ENCODE measurements at places on chromosomes 1 and 21.

GRCh38 chr1:20137055-20137454 lies 2.1 kb upstream of the PLA2G2F start:
- no peak for DNase-seq

GRCh38 chr1:222824641-222825040 lies 9.8 kb downstream of the DISP1 start:
- DNase-seq = no peak

GRCh38 chr1:2050461-2050792 lies 216 bp downstream of the PRKCZ start:
- DNase-seq = no peak

DNA sequence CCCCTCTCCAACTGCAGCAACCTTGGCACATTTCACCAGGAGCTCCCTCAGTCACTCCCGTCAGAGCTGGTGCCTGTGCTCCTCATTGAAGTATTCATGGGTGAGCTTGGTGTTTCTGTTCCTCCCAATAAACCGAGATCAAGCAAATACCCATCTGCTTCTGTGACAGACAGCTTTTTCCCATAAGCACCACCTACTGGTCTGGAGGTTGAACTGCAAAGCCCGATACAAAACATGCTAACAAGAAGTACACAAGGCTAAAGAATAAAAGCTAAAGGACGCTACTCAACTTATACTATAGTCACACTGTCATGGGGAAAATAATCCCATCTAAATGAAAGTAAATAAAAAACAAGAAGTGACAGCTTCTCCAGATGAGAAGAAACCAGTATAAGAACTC lies 111.9 kb upstream of the C21orf91 start:
- no peak for DNase-seq

GRCh38 chr1:44805311-44806024 lies 1.7 kb downstream of the DYNLT4 start:
- DNase-seq = no peak

DNA sequence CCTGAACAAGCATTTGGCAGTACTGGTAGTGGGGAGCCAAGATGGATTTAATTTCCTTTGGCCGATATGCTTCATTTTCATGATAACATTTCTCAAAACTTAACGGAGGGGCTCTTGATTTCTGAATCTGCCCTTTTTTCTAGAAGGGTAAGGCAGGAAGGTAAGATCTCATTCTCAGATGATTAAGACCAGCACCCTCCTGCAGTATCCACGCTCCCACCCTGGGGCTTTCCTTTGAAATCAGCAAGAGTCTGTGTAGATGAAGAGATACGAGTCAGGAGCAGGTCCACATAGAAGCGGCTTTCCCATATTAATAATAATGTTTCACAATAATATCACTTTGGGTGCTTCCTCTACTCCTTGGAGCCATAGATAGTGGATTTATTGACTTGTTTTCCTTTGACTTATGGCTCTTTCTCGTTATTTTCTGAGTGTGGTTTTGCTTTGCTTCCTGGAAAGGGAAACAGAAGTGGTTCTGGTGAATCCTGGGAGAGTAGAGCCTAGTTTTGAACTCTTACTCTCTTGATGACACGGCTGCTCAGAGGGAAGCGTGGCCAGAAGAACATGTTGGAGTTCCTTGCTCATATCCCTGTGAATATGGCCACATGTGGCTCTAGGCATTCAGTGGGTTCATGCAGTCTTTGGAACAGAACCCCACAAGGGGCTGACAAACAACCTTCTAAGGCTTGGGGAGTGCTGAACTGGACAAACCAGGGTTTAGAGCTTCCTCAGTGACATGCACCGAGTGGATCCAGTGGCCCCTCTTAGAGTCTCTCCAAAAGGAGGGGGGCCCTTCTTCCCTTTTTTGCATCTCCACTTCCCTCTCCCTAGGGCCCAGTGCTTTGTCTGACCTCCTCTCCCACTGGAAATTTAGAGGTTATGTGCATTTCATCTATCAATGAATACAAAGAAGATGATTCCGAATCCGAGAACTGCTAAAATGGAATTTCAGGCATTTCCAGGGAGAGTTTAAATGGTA lies 195.7 kb downstream of the DYRK1A start:
- no peak for DNase-seq

GRCh38 chr1:241985787-241986186 lies 13.1 kb downstream of the MAP1LC3C start:
- no peak for DNase-seq

- peak; percentile 80 for DNase-seq
Measured at GRCh38 chr1:24683713-24684162, 40.6 kb downstream of the SRRM1 start.

DNA sequence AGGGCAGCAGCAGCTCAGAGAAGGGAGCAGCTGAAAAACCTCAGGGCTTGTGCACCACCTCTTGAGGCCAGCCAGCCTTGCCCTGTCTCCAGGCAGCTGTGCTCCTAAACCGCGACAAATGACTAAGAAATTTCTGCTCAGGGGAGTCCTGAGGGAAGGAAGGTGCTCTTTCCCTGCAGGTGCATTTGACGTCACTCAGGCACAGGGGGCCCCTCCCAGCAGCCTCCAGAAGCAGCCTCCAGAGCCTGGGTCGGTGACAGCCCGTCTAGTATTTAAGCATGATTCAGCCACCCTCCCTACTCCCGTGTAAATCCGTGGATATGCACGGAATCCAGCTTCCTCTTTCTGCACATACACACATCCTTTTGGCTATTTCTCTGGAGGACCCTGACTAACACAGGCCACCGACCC lies 560.5 kb downstream of the KIF26B start:
- DNase-seq = no peak

DNA sequence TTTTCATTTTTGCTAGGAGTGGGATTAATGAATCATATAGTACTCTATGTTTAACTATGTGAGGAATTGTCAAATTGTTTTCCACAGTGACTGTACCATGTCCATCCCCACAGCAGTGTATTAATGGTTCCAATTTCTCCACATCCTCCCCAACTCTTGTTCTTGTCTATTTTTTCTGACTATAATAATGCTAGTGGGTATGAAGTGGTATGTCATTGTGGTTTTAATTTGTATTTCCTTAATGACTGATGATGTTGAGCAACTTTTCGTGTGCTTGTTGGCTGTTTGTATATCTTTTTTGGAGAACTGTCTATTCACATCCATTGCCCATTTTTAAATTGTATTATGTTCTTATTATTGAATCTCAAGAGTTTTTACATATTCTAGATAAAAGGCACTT lies 10.0 kb upstream of the KPRP start:
- no peak for DNase-seq

DNA sequence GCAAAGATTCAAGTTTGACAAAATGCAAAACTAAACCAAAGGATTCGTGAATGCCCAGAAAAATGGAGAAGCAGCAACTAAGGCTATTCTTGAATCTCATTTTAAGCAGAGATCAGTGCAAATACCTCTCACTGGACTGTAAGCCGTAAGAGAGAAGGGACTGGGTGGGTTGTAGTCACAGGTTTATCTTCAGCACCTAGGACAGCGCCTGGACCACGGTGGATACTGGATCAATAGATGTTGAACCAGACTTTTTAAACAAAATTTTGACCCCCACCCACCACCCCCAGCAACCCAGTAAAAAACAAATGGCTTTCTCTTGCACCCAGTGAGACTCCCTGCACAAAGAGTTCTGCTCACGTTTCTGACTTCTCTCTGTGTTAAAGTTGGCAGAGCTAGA lies 347.1 kb downstream of the AJAP1 start:
- DNase-seq = no peak

DNA sequence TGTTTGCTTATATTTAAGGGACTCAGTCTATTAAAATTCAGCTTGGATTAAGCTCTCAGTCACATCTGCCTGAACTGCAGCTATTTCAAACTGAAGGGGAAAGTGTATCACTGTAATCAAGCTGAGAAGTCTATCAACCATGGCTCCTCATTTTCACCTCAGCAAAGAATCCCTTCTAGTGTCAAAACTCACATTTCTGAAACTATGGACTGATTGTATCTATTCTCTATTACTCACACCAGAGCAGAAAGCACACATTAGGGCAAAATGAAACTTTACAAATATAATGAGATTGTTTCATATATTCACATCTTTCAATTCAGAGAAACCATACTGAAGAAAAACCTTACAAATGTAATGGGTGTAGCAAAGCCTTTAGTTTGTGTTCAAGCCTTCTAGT lies 14.6 kb upstream of the C1orf146 start:
- no peak for DNase-seq

- no peak for DNase-seq
Measured at GRCh38 chr1:159879977-159880376, 17.5 kb upstream of the VSIG8 start.

GRCh38 chr1:44418022-44418673 lies 13.1 kb downstream of the RNF220 start:
- DNase-seq = no peak

- DNase-seq = no peak
Measured at GRCh38 chr1:59025898-59026426, 242.1 kb upstream of the JUN start.

DNA sequence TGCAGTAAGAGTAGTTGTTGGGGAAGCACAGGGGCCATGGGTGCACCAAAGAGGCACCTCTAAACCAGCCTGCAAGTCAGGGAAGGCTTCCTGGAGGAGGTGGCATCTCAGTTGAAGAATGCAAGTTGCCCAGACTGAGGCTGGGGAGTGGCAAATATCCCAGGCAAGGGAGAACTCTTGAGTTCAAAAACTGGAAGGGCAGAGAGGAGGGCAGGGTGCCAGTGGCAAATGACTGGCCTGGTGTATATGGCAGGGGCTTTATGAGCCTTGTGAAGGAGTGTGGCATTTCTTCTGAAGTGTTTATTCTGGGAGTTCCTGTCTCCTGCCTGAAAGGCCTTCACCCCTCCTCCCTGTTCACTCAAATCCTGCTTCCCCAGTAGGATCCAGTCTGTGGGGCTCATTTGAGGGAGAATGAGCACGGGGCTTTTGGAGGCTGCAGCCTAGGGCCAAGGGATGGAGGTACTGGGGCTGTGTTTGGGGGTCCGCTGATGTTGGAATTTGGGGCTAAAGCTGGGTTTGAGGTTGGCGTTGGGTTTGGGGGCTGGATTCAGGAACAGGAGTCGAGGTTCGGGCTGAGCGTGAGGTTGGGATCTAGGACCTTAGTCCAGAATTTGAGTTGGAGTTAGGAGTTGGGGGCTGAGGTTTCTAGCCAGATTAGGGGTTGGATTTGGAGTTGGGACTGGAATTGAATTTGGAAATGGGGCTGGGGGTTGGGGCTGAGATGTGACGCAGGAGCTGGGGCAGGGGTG lies at the start of gene TMEM125:
Gene TMEM125, plus strand, starts transcription at position 357 of the 749 bp plus-strand sequence. CDS start 2,740 bp downstream, outside the sequence.
- no peak for DNase-seq

- no peak for DNase-seq
Measured at GRCh38 chr1:161307230-161307768, 2.5 kb downstream of the MPZ start.

DNA sequence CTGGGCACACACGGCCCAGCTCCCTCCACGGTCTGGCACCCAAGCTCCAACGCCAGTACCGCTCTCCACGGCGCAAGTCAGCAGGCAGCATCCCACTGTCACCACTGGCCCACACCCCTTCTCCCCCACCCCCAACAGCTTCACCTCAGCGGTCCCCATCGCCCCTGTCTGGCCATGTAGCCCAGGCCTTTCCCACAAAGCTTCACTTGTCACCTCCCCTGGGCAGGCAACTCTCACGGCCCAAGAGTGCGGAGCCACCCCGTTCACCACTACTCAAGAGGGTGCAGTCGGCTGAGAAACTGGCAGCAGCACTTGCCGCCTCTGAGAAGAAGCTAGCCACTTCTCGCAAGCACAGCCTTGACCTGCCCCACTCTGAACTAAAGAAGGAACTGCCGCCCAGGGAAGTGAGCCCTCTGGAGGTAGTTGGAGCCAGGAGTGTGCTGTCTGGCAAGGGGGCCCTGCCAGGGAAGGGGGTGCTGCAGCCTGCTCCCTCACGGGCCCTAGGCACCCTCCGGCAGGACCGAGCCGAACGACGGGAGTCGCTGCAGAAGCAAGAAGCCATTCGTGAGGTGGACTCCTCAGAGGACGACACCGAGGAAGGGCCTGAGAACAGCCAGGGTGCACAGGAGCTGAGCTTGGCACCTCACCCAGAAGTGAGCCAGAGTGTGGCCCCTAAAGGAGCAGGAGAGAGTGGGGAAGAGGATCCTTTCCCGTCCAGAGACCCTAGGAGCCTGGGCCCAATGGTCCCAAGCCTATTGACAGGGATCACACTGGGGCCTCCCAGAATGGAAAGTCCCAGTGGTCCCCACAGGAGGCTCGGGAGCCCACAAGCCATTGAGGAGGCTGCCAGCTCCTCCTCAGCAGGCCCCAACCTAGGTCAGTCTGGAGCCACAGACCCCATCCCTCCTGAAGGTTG lies 97.6 kb downstream of the PIK3R3 start:
- no peak for DNase-seq

DNA sequence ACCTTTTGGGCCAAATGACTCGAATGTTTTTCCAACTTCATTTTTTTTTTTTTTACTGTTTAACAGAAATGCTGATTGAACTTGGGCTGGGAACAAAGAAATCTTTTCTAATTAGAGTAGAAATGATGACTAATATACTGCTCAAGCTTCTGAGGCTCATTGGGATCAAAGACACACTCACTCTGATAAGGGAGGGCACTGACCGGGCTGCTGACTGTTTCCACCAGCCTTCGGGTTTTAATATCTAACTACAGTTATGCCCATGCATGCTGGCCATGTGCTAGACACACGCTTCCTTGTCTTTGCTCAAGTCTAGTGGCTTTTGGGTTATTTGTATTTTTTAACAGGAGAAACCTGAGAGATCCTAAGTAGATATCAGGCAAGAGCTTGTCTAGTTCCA lies 16.8 kb downstream of the ZBTB18 start:
- no peak for DNase-seq

GRCh38 chr1:162475089-162475488 lies 22.5 kb upstream of the UHMK1 start:
- DNase-seq = no peak

DNA sequence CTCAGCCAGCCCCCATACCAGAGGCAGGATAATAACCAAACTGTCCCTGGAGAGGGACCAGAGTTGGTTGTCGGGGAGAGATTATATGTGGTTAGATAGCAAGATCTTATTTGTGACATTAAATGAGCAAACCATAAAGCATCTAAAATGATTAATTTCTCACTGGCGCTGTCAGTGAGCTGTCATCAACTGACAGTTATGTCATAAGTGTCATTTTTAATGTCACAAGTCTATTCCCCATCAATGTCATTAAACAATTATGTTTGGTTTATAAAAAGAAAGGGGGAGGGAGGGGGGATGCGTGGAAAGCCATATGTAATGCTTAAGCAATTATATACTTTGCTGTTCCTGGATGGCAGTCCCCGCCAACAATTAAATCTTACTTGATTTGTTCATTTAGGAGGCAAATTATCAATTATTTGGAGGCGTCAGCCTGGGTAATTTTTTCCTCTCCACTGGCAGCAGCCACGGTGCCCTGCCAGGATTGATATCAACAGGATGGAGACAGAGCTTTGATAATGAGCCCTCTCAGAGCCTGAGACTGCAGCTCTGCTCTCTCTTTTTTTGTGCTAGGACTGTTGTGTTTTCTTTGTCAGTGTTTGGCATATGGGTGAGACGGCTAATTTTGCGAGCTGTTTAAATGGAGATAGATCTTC lies 333.6 kb upstream of the CAMK1G start:
- no peak for DNase-seq

DNA sequence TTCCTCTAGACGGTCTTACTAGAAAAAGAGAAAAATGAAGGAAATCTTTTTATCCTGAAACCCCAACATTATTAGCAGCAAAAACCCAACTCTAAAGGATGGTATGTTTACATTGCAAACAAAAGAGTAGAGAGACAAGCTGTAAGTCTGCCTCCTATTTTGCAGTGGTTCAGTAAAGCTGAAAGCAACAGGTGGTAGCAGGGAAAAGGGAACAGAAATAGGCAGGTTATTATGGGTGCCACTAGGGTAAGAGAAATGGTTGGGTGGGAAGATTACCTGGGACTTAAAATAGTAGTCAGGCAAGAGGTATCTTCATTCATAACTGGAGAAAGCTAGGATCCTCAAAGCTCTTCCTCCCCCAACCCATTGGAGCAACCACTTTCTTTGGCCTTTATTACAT lies 13.7 kb downstream of the CLSPN start:
- DNase-seq = no peak
